Fibroblast of skin of left quadriceps (primary cell): ENCODE measurements at places on chromosomes 6 and 20.

DNA sequence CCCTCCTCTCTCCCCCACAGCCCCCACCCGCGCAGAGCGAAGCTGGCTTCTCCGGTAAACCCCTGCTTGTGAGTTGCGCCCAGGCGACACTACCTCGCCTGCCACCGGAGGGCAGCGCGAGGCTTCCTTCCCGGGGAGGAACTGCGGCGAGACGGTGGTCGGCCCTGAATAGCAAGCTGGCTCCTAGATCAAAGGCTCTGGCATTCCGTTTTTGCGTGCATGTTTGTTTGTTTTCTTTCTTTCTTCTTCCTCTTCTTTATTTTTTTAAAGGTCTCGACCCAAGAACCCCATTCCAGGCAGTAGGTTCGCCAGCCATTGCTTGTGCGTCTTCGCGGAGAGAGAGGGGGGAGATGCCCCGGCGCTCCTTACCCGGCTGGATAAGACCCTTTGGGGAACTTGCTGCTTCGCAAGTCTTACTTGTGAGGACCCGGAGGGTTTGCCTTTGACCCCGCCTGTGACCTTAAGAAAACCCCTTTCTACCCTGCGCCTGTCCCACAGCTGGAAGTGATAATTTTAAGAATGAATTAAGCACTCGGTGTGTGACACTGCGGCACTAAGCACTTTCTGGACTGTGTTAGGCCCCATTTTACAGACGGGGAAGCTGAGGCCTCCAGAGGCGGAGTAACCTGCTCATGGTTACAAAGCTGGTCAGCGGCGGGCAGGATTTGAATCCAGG lies 92.7 kb upstream of the SIRPA start:
- no peak for DNase-seq

- DNase-seq: no peak
Measured at GRCh38 chr6:154261688-154262397, 94.8 kb downstream of the IPCEF1 start.

DNA sequence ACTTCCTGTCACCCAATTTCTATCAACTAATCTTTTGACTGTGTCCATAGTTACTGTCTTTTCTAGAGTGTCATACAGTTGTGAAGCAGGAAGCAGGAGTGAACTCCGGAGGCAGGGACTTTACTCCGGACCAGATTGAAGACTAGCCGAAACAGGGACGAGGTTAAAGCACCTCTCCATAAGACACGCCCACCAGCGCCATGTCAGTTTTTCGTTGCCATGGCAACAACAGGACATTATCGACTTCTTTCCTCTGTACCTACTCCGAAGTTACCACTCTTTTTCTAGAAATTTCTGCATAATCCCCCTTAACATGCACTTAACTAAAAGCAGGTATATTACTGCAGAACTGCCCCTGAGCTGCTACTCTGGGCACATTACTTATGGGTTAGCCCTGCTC lies 25.2 kb downstream of the TRIM38 start:
- DNase-seq: no peak

DNA sequence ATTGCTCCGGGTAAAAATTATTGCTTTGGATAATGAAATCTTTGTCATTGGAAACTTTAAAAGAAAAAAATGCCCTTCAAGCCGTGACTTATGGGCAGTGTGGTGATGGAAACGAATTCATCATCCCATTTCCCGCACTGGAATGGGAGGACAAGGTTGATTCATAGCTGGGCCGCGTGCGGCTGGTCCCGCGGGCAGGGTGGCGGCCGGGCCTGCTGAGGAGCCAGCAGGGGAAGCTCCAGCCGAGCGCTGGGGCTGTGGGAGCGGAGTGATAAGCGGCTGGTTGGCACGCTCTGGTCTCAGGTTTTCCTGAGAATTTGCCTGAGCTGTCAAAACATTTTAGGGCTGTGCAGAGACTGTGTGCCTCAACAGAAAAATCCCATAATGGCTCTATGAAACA lies 351.7 kb downstream of the CDC5L start:
- DNase-seq: peak; percentile 34
